ENCODE measurements at places on chromosomes 16 and 17.

GRCh38 chr16:58615280-58615679 is 14.3 kb downstream of the CNOT1 start:
- DNase-seq, result no peak

DNA sequence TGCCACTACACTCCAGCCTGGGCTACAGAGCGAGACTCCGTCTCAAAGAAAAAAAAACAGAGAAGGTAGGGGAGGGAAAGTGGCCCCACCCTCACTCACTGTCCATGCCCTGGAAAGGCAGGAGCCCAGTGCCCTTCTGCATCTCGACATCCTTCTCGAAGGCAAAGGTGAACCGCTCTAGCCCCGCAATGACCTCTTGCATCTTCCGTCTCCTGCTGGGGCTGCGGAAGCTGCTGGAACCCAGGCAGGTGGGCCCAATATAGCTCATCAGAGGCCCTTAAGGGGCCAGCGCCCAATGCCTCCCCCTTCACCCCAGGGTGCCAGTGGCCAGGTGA is at the start of gene CPSF4L:
Gene CPSF4L, minus strand, starts transcription at position 264 of the 335 bp plus-strand sequence. Its CDS starts 62 bp downstream, at position 202.
- DNase-seq, result no peak

DNA sequence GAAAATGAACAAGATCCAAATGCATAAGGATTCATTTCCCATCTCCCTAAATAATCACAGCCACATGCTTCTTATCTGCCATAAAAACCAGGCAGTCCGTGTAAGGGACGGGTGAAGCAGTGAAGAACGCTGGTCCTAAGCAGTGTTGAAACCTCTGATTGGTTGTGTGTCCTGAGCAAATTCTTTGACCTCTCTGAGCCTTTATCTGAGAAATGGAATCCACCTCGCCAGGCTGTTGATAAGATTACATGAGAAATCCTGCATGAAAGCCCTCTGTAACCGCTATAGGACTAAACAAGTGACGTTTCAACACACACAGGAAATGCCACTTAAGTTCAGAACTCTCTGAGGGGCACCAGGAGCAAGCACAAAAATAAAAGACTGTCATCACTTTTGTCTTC is 26.8 kb downstream of the GAS7 start:
- DNase-seq, result no peak

DNA sequence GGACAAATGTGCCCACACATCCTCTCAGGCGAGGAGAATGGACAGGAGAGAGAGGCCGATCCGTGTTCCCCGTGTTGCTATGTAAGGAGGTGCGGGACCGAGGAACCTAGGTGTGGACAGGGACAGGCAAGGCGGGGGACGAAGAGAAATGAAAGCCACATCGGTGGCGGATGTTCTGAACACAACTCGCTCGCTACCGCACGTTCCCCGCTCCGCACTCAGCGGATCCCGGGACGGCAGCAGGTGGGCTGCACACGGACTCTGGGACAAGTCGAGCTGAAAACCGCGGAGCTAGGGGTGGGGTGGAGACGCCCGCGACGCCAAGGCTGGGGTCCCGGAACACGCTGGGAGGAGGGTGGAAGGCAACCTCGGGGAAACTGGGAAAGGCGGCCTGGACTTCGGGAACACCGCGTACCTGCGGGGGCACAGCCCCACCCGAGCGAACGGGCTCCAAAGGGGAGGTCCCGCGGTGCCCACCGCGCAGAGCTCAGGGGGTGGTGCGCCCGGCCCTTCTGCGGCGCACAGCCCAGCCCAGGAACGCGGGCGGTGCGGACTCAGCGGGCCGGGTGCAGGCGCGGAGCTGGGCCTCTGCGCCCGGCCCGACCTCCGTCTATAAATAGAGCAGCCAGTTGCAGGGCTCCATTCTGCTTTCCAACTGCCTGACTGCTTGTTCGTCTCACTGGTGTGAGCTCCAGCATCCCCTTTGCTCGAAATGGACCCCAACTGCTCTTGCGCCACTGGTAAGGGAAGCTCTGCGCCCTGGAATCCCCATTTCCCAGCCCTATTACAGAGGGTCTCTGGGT is at the start of gene MT1E:
Gene MT1E, plus strand, starts transcription at position 642 of the 803 bp plus-strand sequence. Its CDS starts 71 bp downstream, at position 713.
- DNase-seq, result no peak

DNA sequence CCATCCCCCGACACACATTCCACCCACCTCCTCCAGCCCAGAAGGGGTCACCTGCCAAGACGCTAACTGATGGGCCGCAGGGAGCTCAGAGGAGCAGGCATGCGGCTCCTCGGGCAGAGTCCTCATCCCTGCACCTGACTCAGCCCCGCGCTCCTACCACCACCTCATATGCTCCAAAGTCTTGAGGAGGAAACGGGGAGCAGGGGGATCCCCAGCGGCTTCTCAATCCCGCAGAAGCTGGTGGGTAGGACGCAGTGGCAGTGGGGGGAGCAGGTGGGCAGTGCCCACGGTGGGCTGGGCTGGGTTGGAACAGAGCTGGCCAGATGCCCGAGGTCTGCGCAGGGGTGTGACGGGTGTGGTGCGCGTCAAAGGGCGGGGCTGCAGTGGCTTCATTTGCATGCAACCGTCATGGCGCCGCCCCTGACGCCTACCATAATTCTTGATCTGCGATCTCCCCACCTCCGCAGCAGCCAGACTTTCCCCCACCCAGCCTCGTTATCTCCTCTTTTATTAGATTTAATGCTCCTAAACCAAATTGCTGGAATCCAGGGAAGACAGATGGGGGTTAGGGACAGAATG is 39.0 kb upstream of the EMP2 start:
- DNase-seq, result no peak

GRCh38 chr16:56355786-56356275 is 69.5 kb downstream of the AMFR start:
- DNase-seq, result no peak

DNA sequence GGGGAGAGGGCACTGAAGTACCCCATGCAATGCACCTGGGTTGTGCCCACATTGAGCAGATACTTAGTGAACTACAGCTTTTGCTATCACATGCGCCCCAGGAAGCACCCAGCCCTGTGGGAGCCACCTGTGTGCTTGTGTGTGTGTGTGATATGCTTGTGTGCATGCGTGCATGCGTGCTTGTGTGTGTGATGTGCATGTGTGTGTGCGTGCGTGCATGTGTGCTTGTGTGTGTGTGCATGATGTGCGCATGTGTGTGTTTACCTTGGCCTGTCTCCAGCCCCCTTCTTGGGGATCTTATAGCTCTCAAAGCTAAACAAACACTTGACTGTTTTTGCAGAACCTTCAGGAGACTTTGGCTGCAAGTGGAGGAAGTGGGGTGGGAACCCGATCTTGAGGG is 841 bp downstream of the C16orf89 start:
- no peak for DNase-seq

- no peak for DNase-seq
Observed at GRCh38 chr17:2862197-2862596, 66.0 kb downstream of the RAP1GAP2 start.

DNA sequence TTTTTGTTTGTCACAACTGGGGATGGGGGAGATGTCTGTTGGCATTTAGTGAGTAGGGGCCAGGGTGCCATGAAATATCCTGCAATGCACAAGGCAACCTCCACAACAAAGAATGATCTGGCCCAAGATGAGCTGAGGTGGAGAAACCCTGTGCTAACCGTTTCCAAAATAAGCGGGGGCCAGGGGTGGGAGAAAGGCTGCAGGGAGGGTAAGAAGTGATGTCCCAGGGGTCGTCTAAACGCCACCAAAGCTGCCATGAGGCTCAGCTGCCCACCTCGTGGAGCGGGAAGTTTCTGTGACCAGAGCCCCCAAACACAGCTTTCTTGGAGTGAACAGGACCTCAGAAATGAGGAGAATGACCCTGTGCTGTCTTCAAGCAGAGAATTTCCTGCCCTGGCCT is 76.5 kb upstream of the CDH5 start:
- DNase-seq, result no peak

DNA sequence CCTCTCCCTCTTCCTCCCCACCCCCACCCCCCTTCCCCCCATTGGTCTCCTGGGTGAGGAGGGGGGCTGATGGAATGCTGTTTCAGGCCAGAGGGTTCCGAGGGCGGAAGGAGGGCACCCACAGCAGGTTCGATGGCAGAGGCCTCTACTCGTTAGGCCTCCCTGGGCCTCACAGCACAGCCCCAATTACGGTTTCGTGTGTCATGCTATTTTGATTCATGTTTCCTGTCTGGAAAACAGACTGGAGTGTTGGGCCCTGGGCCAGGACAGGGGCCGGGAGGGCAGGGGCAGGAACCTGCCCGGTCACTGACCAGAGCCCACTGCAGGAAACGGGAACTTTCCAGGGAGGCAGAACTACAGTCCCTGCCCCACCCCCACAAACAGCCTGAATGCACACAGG is 138.2 kb downstream of the C16orf95 start:
- no peak for DNase-seq

- no peak for DNase-seq
Observed at GRCh38 chr17:27569884-27570577, 61.0 kb upstream of the LGALS9 start.

GRCh38 chr16:3349175-3349574 is 6.5 kb upstream of the OR2C1 start:
- no peak for DNase-seq

DNA sequence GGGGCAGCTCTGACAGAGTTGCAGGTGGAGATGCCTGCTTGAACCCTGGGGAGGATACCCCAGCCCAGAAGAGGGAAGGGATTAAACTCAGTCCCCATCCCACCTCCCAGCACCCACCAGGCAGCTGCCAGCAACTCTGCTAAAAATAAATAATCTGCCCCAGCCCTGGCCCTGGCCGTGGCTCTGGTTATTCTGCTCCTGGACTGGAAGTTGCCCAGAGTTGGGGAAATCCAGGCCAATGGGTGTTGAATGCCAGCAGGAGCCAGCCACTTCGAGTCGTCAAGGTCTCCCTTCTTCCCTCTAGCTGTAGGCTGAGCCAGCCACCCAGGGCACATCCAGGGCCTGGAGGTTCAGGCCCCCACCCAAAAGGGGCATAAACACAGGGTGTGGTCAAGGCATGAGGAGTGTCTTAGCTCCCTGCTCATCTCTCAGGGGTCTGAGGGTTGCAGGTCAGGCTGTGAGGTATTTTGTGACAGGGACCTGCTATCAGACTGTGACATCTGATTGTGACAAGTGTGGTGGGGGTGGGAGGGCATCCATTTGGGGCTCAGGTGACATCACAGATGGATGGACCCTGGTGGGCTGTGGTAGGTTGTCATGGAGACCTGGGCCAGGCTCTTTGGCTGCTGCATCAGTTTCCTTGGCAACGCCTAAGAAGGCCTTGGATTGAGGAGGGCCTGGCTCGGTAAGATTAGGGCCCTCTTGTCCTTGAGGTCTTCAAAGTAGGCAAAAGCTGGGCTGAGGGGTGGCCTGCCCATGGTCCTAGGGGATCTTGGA is 1.0 kb upstream of the RRAD start:
- no peak for DNase-seq

- DNase-seq, result no peak
Observed at GRCh38 chr16:67027046-67027445, 1.9 kb upstream of the CBFB start.

DNA sequence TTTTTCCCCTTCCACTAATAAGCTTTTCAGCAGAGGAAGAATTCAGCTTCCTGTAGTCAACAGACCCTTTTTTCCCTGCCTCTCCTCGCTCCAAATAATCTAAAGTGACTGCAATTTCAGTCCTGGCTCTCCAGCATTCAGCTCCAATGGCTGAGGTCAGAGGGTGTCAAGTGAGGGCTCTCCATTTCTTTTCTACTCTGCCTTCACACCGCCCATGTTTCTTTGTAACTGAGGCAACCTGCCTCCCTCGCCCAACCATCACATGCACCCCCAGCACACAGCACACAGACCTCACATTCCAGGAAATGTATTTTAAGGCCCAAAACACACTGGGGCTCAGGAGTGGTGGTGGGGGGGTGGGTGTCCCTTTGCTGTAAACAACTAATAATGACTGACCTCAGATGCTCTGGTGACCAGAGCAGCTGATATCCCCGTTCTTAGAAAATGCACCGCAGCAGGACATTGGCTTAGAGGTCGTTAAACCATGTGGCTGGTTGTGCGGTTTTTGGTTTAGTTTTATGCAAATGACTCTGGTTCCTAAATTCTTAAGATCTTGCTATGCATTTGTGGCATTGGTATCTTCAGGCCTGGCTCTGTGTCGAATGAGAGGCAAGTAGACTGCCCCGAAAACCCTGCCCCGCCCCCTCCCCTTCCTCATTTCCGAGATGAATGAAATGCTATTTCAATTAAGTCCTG is 203.6 kb downstream of the ZFHX3 start:
- DNase-seq, result no peak

GRCh38 chr17:9026741-9027140 is 5.4 kb downstream of the NTN1 start:
- DNase-seq, result no peak

DNA sequence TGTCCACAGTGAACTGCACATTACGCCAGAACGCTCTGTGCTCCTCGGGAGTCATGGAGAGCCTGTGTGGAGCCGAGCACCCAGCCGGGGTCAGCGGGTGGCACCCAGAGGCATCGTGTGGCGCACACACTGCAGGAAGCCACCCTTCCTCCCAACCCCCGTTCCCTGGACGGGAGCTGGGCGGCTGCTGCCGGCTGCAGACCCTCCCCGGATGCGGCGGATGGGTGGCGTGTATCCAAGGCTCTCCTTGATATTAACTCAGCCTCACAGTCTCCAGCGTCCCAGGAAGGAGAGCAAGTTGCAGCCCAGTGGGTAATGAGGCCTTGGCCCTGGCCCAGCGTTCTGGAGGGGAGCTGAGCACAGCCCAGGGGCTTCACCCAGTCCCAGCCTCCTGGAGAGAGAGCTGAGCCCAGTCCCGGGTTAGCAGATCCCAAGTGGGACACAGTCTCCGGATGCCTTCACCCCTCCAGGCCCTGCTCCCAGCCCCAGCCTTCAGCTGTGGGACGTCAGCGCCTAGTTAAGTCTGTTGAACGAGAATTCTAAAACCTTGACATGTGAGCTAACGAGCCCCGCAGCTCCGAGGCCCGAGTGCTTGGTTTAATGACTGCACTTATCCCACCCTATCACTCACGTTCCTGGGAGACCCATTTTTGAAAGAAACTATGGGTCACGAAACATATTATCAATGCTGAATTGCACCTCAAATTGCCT is 86.6 kb downstream of the TBC1D16 start:
- DNase-seq, result no peak

DNA sequence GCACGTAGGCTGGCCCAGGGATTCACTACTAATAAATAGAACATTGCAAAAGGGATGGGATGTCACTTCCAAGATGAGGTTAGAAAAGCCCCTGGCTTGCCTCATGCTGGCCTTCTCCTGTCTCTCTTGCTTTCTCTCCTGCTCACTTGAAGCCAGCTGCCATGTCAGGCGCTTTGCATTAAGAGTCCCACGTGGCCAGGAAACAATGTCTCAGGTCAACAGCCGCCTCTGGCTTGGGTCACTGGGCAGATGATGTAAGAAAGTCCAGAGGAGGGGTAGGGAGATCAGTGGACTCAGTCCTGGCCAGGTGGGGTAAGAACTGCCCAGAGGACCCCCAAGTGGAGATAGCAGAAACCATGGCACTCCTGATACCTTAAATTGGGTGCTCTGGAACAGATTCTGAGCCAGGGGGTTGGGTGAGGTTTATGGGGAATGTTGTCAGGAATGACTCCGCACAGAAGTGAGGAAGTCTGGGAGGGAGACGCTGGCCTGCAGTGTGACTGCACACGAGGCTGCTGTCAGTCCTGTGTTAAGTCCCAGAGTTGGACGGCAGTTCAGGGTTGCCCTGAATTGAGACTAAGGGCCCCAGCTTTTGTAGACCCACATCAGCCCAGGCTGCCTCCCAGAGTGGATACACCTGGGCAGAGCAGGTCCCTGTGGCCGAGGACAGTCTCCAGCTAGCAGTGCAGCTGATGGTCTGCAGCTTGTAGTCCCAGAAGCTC is 17.7 kb downstream of the C16orf82 start:
- no peak for DNase-seq

- no peak for DNase-seq
Observed at GRCh38 chr17:2718150-2718938, 6.8 kb upstream of the CLUH start.

All from CD4-positive, alpha-beta T cell treated with Interleukin-21 for 1 hour (primary cell).